A549 (cell line): ENCODE measurements at places on chromosomes 16 and 17.
A peak's percentile ranks its signal among the peaks of the same experiment; 100 is the strongest.

GRCh38 chr16:73010150-73010676 lies 37.7 kb downstream of the ZFHX3 start:
- DNase-seq = no peak

GRCh38 chr16:49552313-49552928 lies 178.8 kb downstream of the C16orf78 start:
- no peak for DNase-seq

DNA sequence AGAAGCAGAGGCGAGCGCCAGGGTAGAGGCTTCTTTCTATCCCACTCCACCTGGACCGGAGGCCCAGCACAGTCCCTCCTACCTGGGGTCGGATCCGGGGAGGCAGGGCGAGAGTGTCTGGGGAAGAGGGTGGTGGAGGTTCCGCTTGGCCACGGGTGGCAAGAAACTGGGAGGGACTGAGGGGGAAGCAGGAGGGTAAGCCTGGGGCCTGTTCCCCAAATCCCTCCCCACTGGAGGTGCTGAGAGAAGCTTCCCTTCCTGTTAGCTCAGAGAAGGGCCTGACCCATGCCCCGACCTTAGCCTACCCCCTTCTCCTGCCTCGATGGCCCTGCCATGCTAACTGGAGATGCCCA lies 1.8 kb upstream of the TPPP3 start:
- no peak for DNase-seq

DNA sequence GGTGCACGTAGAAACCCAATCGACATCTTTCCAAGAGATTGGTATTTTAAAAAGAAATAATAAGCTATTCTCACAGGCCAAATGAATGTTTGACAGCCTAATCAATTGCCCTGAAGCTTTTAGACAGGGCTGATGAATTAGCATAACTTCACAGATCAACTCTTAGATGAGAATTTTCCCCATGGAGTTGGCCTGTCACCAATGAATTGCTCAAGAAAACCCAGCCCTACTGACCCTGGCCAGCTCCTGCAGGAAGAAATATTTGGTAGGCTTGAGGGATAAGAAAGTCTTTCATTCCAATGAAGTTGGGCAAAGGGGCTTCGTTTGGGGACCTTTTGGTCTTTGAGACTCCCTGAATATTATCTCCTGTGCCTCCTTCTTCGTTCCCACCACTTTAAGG lies 23.4 kb upstream of the SEC14L1 start:
- DNase-seq = no peak

GRCh38 chr16:49419006-49419405 lies 45.4 kb downstream of the C16orf78 start:
- DNase-seq = no peak

DNA sequence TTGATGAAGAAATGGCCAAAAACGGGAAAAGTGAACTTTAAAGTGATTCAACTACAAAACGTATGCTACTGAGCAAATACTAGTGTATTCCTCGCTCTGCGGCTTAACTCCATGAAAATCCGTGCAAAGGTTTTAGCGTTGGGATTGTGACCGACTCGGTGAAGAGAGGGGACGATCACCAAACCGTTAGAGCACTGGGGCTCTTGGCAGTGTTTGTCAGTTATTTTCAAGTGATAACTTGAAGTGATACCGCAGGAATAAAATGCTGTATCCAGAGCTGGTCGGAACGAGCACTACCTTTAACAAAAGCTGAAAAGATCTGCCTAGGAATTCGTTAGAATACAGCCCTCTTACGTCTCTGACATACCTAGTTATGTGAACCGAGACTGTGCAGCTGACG lies 773 bp upstream of the PPM1D start:
- DNase-seq = peak; percentile 43

DNA sequence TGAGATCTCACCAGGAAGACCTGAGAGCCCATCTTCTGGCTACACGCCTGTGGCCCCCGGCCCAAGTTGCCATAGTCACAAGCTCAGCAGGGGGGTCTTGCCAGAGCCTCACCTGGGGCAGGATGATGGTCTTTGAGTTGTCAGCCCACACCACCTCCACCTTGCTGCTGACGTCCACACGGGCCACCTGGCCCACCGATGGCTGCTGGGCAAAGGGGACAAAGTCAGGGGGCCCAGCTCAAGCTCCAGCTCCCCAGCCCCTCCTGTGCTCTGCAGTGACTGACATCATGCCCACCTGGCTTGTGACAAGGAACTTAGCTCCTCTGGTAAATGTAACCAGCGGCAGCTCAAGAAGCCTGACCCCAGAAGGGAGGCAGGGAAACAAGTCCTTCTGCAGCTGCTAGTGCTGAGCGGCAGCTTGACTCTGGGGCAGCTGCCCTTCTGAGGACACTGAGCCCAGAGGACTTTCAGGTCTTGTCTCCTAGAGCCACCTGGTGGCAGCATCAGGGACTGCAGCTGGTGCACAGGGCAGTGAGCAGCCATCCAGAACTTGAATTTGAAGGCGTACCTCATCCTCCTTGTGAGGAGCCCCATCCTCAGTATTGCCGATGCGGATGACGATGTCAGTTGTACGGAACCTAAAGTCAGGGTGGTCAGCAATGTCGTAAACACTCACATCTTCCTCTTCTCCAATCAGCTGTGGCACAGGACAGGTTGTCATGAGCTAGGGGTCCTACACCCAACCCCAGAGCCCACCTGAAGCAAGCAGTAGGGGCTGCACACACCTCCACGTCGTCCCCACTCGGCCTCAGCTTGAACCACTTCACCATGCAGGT lies 13.5 kb downstream of the SPHK1 start:
- DNase-seq = peak; percentile 88

DNA sequence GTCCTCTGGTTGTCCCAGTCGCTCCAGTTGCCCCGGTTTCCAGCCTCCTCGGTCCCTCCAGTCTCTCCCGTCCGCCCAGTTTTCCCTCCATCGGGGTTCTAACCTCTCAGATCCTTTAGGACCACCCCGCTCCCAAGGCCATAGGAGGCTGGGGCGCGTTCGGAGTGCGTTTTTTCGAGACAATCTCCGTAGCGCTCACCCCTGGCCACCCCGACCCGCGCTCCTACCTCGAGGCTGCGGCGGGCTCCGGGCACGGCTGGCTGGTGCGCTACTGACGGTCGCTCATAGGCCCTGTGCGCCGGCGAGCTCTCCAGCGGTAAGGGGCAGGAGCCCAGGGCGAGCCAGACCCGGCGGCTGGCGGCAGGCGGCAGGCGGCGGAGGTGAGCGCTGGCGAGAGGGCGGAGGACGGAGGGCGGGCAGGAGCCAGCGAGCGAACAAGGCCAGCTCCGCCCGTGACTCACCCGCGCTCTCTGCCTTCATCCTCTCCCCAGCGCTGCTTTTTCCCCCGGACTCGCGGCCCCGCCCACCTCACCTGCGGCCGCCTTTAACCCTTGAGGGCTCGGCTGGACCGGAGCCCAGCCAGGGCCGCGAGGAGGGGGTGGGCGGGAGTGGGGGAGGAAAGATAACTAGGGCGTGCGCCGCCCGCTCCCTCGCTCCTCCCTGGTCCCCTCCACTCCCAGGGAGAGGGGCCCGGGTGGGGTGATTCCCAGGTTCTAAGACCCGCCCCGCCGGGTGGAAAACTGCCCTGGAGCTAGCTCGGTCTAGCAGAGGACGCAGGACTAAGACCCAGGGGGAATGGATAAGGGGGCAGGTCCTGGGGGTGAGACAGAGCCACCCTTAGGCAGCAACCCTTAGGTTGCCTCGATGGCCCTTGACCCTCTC lies at the start of gene SP6:
TSS of gene SP6 (minus strand) at position 472 of the 882 bp plus-strand sequence. CDS start 2,734 bp downstream, outside the sequence.
- peak; percentile 76 for DNase-seq

GRCh38 chr17:63703556-63704258 lies 3.8 kb upstream of the LIMD2 start:
- DNase-seq = no peak

- no peak for DNase-seq
Measured at GRCh38 chr16:48282636-48283263, 35.4 kb upstream of the ABCC11 start.

- DNase-seq = no peak
Measured at GRCh38 chr17:76543826-76544545, 4.1 kb downstream of the PRCD start.

- no peak for DNase-seq
Measured at GRCh38 chr16:12498077-12498476, 305.6 kb downstream of the CPPED1 start.

DNA sequence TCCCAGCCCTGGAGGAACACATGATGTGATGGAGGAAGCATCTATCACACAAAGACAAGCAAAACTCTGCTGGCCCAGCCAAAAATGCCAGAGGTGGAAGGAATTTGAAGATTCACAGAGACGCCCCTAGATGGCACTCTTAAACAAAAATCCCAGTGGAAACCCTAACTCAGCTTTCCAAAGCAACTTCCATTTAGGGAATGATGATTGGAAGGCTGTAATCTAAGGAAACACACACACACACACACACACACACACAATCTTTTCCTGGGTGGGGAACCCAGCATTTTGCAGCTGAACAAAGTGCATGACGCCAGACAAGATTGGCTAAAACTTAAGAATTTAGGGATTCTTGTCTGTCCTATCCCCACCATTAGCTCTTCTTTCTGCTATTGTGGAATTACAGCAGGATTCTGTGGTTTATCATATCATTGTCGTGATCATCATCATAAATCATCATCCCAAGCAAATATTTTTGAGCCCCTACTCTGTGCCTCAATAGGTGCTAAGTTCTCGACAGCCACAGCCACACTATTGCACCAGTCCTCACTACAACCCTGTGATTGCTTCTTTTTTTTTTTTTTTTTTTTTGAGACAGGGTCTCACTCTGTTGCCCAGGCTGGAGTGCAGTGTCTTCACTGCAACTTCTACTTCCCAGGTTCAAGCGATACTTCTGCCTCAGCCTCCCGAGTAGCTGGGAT lies 1.6 kb upstream of the LDAF1 start:
- DNase-seq = peak; percentile 78

DNA sequence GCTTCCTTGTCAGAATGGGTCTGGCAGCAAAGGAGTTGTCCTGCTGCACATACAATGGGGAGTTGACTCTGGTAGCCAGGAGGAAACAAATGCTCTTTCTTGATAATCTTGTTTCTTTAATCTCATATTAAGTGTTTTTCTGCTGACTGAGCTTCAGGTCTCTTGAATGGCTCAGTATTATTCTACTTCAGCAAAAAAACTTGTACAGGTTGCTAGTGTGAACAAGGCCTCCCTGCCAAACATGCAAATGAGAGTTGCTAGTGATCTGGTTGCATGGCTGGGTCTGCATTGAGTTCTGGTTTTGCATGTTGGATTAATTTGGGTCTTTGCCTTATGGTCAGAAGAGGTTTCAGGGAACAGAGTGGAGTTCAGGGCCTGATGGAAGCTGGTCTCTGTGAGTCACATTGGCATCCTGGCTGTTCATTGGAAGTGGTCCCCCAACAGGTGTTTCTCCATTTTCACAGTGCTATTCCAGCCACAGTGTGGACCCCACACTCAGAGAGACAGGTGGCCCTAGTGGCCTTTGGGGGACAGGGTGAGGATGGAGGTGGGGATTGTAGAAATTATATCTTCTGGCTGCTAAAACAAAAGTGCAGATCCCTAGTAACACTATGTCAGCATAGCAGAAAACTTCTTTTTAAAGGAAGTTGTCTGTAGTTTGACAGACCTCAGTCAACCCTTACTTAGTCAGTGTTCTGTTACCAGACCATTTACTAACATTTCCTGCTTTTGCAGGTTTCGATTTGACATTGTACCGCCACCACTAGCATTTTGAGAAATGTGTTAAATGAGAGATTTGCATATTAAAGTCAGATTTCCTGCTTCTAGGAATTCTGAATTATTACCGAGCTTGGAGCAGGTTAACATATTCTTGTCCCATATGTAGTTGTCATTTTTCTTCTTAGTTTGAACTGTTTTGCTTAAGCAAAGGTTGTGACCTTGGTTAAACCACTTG lies 47.1 kb downstream of the EPN2 start:
- DNase-seq = no peak

- DNase-seq = peak; percentile 66
Measured at GRCh38 chr17:17682737-17683680, 1.8 kb downstream of the RAI1 start.

GRCh38 chr17:4482338-4483011 lies 16.2 kb upstream of the SPNS2 start:
- DNase-seq = no peak

DNA sequence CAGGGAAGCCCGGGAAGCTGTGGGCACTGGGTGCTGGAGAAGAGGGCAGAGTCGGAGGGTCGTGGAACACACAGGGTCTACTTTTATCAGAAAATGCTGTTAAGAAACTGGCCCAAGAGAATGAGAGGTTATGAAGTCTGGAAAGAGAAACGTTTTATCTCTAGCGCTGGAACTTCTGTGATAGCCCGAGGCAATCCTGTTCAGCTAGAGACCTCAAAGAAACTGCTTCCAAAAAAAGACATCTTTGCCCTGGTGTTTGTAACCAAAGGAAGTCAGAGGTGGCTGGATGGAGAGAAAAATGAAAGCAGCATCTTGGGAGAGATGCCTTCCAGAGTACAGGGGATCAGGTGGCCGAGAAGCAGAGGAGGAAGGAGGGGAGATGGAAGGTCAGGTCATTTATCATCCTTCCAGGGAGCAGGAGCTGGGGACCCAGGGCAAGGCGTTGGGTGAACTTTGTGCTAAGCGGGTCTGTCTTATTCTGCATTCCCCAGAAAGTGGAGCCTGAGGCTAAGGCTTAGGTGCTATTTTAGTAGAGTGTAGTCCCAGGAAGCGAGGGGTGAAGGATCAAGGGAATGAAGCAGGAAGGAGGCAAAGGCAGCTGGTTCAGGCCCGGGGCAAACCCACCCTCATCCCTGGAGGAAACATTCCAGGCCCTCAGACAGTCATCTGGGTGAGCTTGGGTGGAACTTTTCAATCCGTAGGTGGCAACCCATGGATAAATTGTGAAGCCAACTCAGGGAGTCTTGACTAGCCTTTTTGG lies 66.5 kb downstream of the MGAT5B start:
- no peak for DNase-seq

GRCh38 chr16:4780235-4780634 lies 7.9 kb downstream of the SEPTIN12 start:
- no peak for DNase-seq

DNA sequence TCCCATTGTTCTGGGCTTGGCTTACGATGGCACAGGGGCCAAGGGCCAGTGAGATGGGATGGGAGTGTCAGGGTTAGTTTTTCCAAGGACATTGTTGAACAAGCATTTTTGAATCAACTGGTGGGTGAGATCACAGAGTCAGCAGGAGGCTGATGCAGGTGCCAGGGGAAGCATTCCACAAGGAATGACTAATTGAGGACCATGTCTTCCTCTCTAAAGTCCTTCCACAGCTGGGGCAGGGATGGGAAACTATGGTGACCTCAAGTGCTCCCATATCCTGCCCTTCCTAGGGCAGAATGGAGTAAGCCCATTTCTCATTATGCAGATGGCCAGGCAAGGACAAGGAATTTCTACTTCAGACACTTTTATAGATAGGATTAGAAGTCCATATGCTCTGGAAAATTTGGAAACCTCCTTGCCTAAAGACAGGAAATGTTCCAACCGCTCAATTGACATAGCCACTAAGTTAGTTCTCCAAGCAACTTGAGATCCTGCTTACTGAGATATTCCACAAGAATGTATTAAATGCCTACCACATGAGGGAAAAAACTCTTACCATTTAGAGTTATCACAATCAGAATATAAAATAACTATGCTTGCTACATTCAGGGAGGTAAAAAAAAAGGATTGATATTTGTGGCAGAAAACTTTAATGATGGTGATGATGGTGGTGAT lies 21.2 kb upstream of the ENGASE start:
- DNase-seq = no peak
